Stimulated activated CD4-positive, alpha-beta T cell treated with anti-CD3 and anti-CD28 coated beads, Interleukin-15, amount 100 ng/mL, for 1 hour (primary cell): ENCODE measurements at places on chromosomes 5 and 9.

DNA sequence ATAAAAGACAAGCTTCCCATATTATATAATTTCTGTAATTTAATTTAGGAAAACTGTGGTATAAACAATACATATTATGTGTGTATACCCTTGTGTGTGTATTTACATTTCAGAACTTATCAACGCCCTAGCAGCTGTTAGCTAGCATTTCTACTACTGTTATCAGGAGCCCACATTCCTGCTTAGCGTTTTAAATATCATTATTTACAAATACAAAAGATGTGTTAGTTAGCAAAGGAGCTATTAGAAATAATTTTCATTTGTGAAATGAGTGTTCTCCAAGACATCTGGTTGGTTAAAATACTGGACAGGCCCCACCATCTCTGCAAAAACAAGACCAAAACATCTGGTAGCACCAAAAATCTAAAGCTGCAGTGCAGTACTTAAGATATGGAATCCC, 48.0 kb downstream of the EPB41L4A start:
- DNase-seq, result no peak

GRCh38 chr5:154612666-154613065, 134.6 kb upstream of the HAND1 start:
- no peak for DNase-seq

DNA sequence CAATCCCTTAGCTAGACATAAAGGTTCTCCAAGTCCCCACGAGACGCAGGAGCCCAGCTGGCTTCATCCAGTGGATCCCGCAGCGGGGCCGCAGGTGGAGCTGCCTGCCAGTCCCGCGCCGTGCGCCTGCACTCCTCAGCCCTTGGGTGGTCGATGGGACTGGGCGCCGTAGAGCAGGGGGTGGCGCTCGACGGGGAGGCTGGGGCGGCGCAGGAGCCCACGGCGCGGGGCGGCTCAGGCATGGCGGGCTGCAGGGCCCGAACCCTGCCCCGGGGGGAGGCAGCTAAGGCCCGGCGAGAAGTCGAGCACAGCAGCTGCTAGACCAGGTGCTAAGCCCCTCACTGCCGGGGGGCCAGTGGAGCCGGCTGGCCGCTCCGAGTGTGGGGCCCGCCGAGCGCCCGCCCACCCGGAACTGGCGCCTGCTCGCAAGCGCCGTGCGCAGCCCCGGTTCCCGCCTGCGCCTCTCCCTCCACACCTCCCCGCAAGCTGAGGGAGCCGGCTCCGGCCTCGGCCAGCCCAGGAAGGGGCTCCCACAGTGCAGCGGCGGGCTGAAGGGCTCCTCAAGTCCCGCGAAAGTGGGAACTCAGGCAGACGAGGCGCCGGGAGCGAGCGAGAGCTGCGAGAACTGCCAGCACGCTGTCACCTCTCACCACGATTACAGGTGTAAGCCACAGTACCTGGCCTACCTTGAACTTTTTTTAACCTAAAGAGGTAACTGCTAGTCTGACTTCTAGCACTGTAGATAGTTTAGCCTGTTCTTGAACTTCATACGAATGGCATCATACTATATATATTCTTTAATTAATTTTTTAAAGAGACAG, 35.5 kb downstream of the PTGS1 start:
- DNase-seq, result no peak

DNA sequence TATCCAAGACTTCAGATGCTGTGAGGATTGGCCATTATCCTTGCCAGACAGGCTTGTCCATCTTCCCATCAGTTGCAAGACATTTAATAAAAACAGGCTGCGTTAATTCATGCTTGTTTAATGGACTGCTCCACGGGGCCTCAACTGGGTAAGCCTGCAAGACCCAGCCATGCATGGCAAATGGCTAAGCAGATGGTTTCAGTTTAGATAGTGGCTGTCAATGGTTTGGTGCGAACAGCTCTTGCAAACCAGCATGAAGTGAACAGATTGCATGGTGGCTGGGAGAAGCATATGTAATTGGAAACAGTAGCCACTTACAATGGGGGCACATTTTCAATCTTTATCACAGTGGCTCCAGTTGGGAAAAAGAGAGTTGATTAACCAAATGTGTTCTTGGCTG, 628.2 kb upstream of the KLF4 start:
- DNase-seq, result no peak

DNA sequence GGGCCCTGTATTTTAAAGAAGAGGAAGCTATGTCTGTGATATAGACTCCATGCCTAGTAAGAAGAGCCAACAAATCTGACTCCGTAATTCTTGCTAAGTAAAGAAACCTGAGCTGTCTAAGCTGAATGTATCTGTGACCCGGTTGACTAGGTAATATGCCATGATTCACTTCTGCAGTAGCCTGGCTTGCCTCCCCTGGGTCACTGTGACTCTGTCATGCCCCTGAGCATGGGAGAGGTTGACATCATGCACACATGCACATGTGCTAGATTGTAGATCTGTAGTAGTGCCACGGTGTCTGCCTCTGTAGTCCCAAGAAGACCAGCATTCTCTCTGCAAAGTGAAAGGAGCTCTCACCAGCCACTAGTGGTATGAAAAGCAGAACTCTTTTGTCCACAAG, 9.1 kb downstream of the SLC22A5 start:
- DNase-seq, result no peak

GRCh38 chr9:114416906-114417305, 29.1 kb upstream of the AKNA start:
- DNase-seq, result no peak

DNA sequence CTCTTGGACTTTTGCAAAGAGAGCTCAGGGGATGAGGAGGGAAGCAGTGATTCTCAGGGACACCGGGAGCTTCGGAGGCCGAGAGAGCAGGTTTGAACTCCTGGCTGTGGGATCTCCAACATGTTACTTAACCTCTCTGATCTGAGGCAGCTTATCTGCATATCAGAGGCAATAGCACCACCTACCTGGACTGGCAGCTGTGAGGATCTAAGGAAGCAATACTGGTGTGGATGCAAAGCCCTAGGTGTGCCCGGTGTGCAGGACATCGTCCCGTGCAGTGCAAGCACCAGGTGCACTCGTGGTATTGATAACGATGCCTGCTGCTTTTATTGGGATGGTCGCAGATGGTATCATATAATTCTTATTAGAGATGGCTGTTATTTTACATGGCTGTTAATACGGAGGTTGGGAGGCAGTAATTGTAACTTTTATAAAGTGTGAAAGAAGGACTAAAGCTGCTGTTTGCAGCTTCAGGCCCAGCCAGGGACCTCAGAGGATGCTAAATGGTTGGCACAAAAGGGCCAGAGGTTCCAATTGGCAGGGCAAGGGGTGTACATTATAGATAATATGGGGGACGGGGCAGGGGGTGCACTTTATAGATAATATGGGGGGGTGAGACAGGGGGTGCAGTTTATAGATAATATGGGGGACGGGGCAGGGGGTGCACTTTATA, 14.9 kb downstream of the COL5A1 start:
- no peak for DNase-seq

DNA sequence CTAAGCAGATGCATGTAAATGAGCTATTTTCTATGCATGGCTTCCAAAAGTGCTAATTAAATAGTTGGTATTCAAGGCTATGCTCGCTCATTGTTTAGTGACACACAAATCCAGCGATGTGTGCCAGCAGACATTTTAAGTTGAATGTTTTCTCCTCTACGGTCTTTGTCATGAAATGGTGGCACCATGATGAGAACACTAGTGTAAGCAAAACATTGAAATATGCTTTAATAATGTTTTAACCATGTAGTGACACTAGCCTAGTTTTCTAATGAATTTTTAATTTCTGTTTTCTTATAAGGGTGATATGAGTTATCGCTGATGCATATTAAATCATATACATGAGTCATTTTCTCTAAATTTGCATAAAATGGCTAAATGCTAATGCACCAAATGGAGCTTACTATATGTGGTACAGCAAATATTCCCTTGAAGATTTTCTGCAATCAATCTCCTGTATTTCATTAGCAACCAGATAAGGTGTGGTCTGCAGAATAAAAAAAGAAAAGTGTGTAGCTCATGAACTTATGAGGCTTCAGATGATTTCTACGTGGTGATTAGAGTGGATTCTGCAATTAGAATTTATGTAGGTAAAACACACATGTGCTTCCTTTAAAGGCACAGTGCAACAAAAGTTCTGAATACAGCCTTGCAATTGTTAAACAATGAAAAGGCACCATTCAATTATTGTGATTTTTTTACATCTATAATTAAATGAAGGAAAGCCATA, 226.6 kb downstream of the MEF2C start:
- DNase-seq, result no peak

- DNase-seq, result no peak
Measured at GRCh38 chr9:132185073-132186009, 23.5 kb downstream of the NTNG2 start.

DNA sequence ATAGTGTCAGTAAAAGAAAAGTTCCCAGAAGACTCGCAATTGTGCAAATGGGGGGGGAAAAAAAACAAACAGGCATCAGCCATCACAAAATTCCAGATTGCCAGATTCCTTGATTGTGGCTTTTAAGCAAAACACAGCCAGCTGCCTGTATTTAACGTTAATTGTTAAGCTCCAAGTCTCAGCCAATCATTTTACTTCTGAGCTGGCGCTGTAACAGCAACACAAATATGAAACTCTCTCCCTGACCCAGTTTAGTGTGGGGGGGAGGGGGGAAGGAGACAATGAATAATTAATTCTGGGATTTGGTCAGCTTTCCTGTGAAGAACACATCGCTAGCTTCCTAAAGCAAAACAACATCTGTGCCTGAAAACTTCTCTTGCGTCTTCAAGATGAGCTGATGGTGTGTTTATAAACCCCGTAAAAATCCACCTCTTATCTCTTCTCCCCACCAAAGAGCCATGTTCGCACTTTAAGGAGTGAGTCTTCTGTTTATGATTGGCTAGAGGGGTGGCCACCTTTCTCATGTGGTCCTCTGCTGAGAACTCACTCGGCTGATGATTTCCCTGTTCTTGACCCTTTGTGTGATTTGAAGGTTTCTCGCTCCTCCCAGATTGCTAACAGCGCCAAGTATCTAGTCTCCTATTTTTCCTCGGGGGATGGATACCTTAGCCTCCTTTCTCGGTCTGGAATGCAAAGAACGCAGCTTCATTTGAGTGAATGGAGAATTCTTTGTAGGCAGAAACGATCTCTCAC, 160.2 kb upstream of the DAPK1 start:
- no peak for DNase-seq

- no peak for DNase-seq
Measured at GRCh38 chr9:127050152-127050551, 72.3 kb downstream of the ANGPTL2 start.

DNA sequence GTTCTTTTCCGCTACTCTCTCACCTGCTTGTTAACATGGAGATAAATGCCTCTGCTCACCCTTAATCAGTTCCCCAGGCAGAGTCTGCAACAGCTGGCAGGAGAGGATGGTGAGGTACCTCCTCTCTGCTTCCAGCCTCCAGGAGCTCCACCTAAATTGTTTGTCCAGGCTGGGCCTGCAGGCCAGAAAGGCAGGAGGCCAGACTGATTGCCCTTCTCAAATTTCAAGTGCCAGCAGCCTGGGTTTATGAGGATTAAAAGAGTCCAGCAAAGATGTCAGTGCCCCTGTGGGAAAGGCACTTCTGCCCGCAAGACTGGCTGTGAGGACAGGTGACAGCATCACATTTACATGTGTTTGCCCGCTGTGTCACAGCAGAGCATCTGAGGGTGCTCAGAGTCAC, 19.8 kb downstream of the CORO2A start:
- no peak for DNase-seq

- DNase-seq, result no peak
Measured at GRCh38 chr5:171562822-171563221, 143.4 kb downstream of the FGF18 start.

DNA sequence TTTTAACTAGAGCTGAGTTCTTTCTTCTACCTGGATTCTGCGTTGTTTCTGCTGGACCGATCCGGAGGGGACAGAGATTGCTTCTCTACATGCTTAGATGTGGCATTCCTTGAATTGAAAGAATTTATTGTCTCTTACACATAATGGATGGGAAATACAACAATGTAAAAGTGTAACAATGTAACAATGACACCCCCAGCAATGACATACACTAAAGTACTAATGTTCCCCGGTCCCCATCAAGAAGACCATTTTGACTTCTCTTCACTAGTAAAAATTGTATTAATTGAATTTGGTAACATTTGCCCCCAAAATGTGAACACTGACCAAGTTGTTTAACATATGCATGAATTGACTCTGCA, 760.2 kb downstream of the TAF11L14 start:
- no peak for DNase-seq

DNA sequence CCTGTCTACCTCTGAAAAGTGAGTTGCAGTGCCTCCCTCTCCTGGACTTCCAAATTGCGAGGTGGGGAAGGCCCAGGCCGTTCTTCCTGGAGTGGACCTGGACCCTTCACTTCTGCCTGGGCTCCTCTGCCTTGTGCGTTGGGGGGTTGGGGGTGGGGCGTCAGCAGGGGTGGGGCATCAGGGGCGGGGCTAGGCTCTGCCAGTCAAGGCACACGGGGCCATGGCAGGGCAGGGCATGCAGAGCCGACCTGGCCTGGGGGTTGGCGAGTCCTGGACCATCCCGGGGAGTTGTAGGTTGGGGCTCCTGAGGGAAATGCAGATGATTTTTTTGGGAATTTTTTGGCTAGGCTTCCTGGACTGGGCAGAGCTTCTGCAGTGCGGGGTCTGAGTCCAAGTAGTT, 87.1 kb downstream of the EHMT1 start:
- DNase-seq, result no peak

GRCh38 chr5:91281401-91281800, 101.7 kb downstream of the ARRDC3 start:
- no peak for DNase-seq

DNA sequence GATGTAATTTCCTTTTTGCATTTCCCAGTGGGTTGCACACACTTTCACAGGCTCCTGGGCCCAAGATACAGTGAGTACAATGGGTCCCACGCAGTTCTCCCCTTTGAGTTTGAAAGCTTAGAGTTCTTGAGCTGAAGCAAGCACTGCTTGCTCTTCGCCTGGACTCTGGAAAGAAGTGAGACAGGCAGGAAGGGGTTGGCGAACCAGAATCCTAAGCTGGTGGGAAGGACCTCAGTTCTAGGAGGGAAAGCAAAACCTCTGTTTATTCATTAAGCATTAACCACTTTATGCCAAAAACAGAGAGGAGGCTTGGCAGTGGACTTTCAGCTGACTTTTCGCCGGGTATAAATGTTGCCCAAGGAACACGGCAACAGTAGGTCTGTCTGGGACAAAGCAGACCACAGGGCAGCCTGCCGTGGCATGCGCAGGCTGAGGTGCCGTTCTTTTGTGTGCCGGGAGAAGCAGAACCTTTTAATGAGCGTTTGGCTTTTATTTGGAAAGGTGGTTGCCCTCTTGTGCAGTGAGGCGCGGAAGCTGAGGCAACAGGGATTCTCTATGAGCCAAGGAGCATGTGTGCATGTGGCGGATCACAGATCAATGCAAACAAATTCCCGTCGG, 239.9 kb upstream of the PANK3 start:
- DNase-seq, result no peak

DNA sequence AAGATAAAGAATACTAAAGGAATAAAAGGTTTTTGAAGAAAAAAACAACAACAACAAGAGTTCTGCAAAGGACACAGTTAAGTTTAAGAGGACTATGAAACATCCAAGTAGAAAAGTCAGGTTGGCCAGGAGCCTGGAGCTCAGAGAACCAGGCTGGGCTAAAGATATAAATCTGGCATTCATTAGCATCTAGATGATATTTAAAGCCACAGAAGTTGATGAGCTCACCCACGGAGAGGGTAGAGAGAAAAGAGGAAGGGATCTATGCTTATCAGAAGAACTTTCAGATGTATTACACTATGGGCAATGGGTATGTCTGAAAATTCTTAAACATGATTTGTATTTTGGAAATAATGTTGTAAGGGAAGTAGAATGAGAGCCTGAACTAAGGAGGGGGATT, 9.9 kb downstream of the MIER3 start:
- no peak for DNase-seq
